Activated T-cell treated with anti-CD3 and anti-CD28 coated beads, Interleukin-2, amount 50 U/mL, for 4 hours (primary cell): ENCODE measurements at places on chromosomes 4 and X.

GRCh38 chrX:6226596-6227452 lies 1.8 kb downstream of the NLGN4X start:
- no peak for DNase-seq

DNA sequence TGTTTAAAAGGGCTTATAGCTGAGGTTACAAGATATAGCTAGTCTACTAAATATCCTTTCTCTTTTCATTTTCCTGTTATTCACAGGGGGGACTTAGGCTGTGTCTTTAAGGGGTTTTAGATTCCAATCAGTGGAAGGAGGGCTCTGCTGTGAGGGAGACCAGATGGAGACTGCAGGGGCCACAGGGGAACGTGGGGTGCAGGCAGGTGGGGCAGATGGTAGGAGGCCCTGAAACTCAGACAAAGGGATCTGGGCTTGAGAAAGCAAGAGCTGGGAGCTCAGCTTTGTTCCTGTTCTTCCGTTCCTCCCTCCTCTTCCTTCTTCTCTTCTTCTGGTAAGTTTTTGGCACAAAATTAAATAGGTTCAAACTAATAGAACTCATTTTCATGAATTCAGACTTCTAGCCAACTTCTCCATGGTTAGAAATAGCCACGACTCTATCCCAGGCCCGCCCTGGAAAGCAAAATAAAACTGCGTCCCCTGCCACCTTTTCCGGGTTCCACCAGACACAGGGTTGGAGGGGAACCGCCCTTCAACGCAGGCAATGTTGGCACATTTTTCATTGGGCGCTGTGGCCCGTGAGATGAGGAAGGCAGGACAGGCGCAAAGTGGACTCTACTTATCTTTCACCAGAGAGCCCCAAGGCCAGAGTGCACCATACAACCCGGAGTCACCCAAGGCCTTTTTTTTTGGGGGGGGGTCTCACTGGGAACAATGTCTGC lies 3.5 kb upstream of the TMSB4X start:
- no peak for DNase-seq

GRCh38 chrX:19705196-19705769 lies 182.1 kb downstream of the SH3KBP1 start:
- DNase-seq = no peak

GRCh38 chr4:148926276-148927260 lies 484.4 kb upstream of the NR3C2 start:
- DNase-seq = no peak

GRCh38 chr4:114768501-114768900 lies 169.9 kb downstream of the UGT8 start:
- no peak for DNase-seq

DNA sequence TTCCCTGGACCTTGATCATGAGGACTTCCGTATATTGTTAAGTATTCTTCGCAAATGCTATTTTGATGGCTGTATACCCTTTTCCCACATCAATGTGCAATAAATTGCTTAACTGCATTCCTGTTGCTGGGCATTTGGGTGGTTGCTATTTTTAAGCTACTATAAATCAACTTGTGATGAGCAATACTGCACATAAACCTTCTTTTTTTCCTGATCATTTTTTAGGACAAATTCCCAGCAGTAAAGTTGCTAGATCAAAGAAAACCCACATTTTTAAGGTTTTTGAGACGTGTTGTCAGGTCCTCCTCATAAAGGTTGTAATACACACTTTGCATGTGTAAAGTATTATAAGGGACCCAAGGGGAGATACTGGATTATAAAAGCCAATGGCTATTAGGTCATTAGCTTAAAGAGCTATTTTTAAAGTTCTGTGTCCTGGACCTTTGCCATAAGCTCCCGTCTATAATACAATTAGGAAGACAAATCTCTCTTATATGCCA lies 35.6 kb downstream of the LIMCH1 start:
- no peak for DNase-seq

GRCh38 chr4:53015681-53016080 lies 153.6 kb downstream of the RASL11B start:
- no peak for DNase-seq

GRCh38 chr4:10054571-10055041 lies 33.3 kb upstream of the SLC2A9 start:
- no peak for DNase-seq

GRCh38 chrX:41029332-41029731 lies 55.9 kb upstream of the USP9X start:
- DNase-seq = no peak

DNA sequence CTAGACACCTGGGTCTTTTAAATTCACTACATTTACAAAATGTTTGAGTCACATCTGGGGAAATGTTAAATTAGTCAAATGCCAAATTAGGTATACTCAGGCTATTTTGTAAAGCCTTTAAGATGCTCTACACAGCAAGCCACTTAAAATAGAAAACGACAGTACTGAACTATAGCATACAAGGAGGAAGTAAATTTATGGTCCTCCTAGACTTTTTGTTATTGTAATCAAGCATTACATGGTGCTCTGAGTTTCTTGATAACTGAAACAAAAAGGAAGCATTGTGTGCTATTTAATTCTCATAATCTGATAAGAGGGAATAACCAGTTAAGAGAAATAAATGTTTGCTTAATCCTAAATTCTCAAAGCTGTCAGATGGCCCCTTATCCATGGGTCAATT lies 46.2 kb downstream of the SLC9A7 start:
- no peak for DNase-seq
